ENCODE measurements at places on chromosomes 13 and 19.

GRCh38 chr13:93398167-93399035, 171.8 kb downstream of the GPC6 start:
- DNase-seq = no peak

DNA sequence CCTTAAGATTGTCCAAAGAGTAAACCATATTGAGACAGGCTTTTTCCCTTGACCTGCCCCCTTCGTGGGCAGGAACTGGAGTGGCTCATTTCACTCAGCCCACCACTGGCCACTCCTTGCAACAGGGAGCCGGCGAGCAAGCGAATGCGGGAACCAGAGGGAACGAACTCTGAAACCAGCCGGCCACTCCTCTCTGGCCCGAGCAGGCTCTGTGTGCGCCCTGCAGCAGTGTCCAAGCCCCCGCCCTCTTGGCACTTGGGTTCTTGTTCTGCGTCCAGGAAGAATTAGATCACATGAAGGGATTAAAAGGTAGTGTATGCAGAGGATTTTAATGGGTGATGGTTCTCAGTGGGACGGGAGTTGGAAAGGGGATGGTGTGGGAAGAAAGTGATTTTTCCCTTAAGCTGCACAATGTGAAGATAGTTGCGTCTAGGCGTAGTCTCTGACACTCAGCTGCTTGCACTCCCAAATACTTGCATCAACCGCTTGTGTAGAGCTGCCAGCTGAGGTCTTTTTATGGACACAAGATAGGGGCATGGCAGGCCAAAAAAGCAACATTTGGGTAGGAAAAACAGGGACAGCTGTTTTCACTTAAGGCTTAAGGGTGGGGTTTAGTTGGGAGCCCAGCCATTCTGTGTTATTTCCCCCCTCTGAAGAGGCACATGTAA, 1209.7 kb upstream of the PCDH20 start:
- DNase-seq = no peak

GRCh38 chr13:110133425-110134235, 173.3 kb downstream of the COL4A1 start:
- no peak for DNase-seq

- DNase-seq = no peak
Observed at GRCh38 chr13:60363288-60363687, 33.7 kb upstream of the TDRD3 start.

DNA sequence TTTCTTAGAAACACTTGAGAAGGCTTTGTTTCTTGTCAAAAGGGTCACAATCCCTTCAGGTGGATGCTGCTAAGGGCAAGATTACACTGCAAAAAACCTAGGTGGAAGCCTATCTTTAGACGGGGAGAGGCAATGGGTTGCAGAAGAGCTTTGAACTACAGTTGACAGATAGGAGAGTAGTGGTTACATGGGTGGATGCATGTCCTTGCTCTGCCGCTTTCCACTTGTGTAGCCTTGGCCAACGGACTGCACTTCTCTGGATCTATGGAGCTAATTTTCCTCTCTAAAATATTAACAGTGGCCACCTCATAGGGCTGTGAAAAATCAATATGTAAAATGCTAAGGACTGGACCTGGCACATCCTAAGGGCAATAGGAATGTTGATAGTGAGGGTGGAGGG, 980 bp downstream of the BCKDHA start:
- no peak for DNase-seq

- DNase-seq = no peak
Observed at GRCh38 chr19:49150106-49150943, 4.9 kb downstream of the HRC start.

DNA sequence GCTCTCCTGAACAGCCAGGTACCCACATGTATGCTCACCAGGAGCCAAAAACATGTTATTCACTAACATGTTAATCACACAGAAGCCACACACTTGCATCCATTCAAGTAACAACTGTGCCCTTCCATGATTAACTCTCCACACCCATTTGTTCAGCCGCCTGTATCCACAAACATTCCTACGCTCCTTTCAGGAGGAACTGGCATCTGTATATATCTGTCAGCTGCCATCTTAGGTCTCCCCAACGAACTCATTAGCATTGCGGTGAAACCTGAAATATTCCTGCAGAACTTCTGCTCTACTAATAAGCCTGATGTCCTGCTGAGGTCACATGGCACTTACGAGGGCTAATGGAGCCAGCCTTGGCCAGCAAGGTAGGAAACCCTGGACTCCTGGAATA, 33.0 kb downstream of the OLFM2 start:
- no peak for DNase-seq

GRCh38 chr13:109152311-109152820, 523.0 kb downstream of the MYO16 start:
- DNase-seq = no peak

GRCh38 chr19:41546386-41546789, 29.6 kb upstream of the CEACAM21 start:
- no peak for DNase-seq

- peak; percentile 58 for DNase-seq
Observed at GRCh38 chr13:80342471-80343371, 1.8 kb upstream of the SPRY2 start.

DNA sequence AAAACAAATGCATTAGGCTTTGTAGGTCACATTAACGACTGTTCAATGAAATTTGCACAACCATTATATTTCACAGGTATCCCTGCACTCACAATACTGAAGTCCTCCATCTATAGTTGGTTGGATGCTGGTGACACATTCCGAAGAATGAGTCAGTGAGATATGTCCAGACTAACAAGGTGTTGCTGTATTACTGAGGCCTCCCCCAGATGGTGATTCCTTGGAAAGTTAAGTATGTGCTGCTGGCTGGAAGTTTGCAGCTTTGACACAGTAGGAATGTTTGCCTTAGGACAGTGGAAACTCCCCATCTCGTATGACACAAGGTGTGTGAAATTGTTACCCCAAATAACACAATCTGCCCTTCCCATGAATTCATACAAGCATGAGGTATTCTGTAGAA, 46.6 kb downstream of the FGF14 start:
- DNase-seq = no peak

DNA sequence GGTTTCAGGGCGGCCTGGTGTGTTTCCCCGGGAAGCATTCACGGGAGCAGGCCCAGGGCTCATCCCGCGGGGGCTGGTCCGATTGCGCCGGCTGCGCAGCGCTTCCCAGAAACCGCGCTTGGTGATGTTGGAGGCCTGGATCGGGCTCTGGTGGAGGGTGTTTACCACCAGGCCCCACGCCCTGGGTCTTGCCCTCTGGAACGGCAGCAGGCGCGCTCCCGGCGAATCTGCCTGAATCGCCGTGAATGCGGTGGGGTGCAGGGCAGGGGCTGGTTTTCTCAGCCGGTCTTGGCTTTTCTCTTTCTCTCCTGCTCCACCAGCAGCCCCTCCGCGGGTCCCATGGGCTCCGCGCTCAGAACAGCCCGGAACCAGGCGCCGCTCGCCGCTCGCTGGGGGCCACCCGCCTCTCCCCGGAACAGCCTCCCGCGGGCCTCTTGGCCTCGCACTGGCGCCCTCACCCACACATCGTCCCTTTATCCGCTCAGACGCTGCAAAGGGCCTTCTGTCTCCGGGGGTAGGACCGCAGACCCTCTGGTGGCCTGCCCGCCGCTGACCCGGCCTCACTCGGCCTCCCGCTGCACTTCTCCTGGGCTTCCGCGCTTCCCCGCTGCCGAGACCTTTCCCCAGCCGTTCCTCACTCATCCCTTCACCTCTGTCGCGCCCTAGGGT, 69.4 kb upstream of the GJB6 start:
- DNase-seq = no peak

DNA sequence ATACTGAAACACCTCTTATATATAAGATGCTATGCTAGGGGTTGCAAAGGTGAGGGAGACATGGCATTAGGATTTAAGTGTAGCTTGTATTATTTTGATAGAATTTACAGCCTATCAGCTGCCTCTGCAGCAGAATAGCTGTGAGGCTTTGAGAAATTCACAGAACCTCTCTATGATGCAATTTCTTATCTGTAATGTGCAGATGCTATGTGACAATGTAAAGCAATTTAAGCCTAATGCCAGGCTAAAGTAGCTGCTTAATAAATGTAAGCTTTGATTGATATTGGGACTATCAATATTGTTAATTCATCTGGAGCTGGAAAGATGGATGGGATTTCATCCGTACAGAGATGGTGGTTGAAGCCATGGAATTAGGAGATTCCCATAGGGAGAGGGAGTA, 1.6 kb downstream of the ADGRE3 start:
- no peak for DNase-seq

Measured in SW 1271 (cell line).